ENCODE measurements at places on chromosomes 5 and 9.
A peak's percentile ranks its signal among the peaks of the same experiment; 100 is the strongest.

DNA sequence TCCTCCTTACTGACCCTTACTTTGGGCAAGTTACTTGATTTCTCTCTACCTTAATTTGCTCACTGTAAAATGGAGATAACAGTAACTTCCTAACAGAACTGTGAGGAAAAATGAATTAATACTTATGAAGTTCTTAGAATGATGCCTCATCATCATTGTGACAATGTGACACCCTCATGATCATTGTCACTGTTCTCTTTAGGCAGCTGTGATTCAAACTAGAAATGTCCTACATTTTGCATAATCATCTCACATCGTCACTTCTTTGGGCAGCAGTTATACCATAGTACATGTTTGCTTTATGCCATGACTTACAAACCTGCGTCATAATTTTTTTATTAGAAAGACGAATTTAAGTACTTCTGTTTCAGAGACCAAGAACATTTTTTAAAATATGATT lies 9.7 kb downstream of the SLC30A5 start:
- H3K27me3 ChIP-seq = no peaks in the 10 kb centered on the region
- no peak overlapping the region for H3K27ac ChIP-seq
- H3K36me3 ChIP-seq = peaks cover 44% of the 10 kb centered on the region
- H3K4me3 ChIP-seq = no peak overlapping the region
- DNase-seq = no peak

- no peaks in the 10 kb centered on the region for H3K27me3 ChIP-seq
- no peak overlapping the region for H3K27ac ChIP-seq
- no peaks in the 10 kb centered on the region for H3K4me1 ChIP-seq
- no peaks in the 10 kb centered on the region for H3K36me3 ChIP-seq
- no peak for DNase-seq
Observed at GRCh38 chr9:95626885-95627558, 110.3 kb upstream of the PTCH1 start.

DNA sequence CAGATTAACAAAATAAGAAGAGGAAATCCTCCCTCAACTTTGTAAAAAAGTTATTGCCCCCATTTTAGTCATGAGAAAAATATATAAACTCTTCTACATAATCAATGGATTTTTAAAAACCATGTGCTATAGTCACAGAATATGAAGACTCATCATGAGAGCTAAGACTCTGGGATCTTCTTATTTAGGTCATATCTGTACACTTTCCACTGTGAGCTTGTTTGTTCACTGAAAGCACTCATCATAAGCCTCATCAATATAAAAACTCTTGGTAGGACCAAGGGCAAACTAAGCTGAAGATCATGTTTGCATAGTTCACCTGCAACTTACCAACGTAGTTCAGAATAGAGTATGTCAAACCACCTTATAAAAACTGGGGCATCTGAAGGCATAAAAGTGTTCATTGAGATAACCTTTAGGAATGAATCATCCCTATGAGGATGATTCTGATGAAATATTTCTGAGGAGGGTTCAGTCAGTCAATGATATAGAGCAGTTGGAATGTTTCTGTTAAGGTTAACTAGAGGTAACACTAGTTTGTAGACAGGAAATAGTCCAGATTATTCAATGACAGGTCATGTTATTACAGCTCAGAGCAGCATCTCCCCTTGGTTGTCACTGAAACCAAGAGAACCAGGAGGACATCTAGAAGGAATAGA lies 289.9 kb upstream of the SMC2 start:
- DNase-seq = no peak
- H3K4me3 ChIP-seq = no peak overlapping the region
- no peak overlapping the region for H3K27ac ChIP-seq
- H3K27me3 ChIP-seq = no peaks in the 10 kb centered on the region
- no peaks in the 10 kb centered on the region for H3K36me3 ChIP-seq

DNA sequence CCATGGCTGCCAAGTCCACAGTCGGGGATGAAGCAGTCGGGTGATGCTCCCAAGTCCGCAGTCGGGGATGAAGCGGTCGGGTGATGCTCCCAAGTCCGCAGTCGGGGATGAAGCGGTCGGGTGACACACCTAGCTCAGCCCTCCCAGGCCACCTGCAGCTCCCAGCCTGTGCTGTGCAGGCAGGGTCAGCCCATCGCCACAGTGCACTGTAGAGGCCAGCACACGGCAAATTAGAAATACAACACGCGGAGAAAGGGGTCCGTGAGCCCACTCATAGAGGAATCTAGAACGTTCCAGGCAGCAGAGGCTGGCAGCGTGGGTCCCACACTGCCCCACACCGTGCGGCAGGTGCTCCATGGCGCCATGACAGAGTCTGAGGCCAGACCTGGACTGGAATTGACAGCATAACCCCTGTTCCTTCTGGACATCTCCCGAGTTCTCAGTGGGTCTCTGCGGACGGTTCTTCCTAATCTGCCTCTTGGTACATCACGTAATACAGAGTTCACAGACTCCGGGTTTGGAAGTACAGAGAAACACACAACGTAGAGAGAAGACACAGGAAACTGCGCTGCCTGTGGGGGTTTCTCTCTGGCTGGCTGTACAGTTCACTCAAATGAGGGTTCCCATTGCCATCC lies 7.7 kb upstream of the EXOC3 start:
- peaks cover 53% of the 10 kb centered on the region for H3K36me3 ChIP-seq
- peak; percentile 71 for DNase-seq
- H3K4me3 ChIP-seq = no peak overlapping the region
- no peak overlapping the region for H3K27ac ChIP-seq
- H3K27me3 ChIP-seq = no peaks in the 10 kb centered on the region

GRCh38 chr9:126507318-126508109 lies 106.2 kb upstream of the LMX1B start:
- no peak overlapping the region for H3K4me3 ChIP-seq
- H3K27me3 ChIP-seq = peaks cover 26% of the 10 kb centered on the region
- H3K36me3 ChIP-seq = no peaks in the 10 kb centered on the region
- no peak overlapping the region for H3K27ac ChIP-seq

GRCh38 chr9:6243746-6244145 lies 28.1 kb downstream of the IL33 start:
- no peaks in the 10 kb centered on the region for H3K36me3 ChIP-seq
- H3K4me1 ChIP-seq = peaks cover 4% of the 10 kb centered on the region
- peak; percentile 36 for DNase-seq
- H3K27me3 ChIP-seq = peaks cover 13% of the 10 kb centered on the region
- no peak overlapping the region for H3K4me3 ChIP-seq

DNA sequence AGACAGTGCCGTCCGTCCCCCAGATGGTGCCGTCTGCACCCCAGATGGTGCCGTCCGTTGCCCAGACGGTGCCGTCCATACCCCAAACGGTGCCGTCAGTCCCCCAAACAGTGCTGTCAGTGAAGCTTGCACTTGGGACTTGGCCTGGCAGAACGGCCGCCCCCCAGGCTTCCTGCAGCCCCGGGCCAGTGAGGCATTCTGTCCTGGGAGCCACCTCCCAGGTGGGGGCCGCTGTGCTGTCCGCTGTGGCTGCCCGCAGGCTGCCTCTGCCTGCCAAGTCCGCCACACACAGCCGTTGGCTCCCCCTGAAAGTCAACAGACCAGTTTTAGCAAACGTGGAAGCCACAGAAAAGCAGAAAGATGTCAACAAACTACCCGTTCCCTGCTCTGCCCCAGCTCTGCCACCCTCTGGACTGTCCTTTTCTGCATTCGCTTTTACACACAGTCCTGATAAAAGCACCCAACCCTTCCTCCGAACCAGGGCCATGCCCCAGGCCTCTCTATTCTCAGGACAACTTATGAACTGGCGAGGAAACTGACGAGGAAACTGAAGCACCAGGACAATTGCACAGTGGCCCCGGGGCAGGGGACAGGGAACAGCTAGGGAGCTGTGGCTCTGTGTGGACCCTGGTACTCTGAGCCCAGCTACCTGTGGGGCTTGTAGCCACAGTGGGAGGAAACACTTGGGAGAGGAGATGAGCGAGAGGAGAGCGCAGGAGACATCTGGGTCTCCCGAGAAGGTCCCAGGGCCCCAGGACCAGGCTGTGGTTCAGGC lies 39.6 kb upstream of the RXRA start:
- H3K36me3 ChIP-seq = no peaks in the 10 kb centered on the region
- H3K4me3 ChIP-seq = no peak overlapping the region
- H3K27me3 ChIP-seq = peaks cover 7% of the 10 kb centered on the region
- no peaks in the 10 kb centered on the region for H3K4me1 ChIP-seq

DNA sequence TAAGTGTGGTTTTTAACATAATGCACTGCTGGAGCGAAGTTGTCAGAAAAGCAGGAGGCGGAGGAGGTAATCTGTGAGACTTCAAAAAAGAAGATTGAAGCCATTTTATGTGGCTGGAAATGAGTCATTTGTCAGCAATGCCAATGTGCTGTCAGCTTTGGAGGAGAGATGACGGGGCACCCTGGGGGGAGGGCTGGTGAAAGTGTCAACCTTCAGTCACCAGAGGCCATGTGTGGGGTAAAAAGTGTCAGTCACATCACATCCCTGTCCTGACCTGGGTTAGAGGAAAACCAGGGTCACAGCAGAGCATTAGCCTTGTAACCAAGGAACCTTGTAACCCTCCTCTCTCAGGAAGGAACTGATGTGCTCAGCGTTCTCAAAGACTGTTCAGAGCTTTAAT lies 59.1 kb downstream of the TLR4 start:
- no peak for DNase-seq
- peak overlapping the region; percentile 42 for H3K27ac ChIP-seq
- H3K36me3 ChIP-seq = no peaks in the 10 kb centered on the region
- no peaks in the 10 kb centered on the region for H3K27me3 ChIP-seq
- H3K4me1 ChIP-seq = peaks cover 15% of the 10 kb centered on the region

DNA sequence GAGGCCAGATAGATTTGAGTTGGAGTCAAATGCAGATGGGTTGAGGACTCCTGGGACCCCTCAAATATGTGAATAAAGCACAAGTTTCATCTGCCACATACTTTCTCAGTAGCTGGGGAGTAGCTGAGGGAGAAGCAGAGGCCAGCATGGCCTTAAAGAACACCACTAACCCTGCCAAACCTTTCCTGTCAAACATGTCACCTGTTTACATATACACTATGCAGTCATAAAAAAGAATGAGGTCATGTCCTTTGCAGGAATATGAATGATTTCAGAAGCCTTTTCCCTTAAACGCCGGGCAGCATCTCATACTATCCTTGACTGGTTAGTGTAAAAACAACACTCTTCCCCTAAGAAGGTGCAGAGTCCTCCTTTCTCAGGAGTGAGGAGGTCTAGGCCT lies 25.2 kb upstream of the HSD17B4 start:
- H3K4me3 ChIP-seq = no peak overlapping the region
- no peaks in the 10 kb centered on the region for H3K36me3 ChIP-seq
- H3K4me1 ChIP-seq = no peaks in the 10 kb centered on the region
- no peak for DNase-seq

DNA sequence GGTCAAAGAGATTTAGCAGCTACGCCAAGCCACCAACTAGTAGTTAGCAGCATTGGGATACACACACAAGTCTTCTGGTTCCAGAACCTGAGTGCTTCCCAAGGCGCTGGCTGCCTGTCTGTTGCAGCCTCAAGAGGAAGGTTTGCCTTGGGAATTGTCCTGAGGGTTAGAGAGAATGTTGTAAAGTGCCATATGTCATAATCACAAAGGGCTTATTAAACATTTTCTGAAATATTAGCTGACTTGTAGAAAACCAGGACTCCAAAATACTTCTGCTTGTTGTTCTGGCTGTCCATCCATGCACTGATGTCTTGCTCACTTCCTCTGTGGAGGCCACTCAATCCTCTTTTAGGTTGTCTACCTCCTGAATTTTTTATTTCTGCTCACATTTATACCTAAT lies 46.3 kb downstream of the SLC36A1 start:
- H3K27ac ChIP-seq = no peak overlapping the region
- H3K27me3 ChIP-seq = no peaks in the 10 kb centered on the region
- H3K36me3 ChIP-seq = peaks cover 19% of the 10 kb centered on the region
- no peaks in the 10 kb centered on the region for H3K4me1 ChIP-seq

DNA sequence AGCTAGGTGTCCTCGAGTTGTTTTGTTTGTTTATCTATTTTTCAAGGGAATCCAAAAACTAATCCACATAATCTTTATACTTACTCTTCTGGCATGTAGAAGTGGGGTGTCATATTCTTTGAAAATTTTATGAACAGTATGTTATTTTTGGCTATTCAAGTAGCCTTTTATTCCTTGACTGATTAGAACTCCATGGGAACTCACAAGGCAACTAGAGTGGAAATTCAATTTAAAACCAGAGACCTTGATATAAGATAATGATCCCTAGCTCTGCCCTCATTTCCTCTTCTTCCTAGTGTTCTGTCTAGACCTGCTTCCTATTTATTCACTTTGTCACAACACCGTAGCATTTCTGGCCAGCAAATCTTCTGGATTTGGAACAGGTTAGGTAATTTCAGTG lies 1123.7 kb upstream of the C9orf72 start:
- H3K4me3 ChIP-seq = no peak overlapping the region
- no peaks in the 10 kb centered on the region for H3K27me3 ChIP-seq
- no peaks in the 10 kb centered on the region for H3K4me1 ChIP-seq
- H3K36me3 ChIP-seq = no peaks in the 10 kb centered on the region

- no peak for DNase-seq
- H3K36me3 ChIP-seq = no peaks in the 10 kb centered on the region
- no peaks in the 10 kb centered on the region for H3K27me3 ChIP-seq
- H3K4me3 ChIP-seq = no peak overlapping the region
Observed at GRCh38 chr9:2477755-2478154, 143.8 kb upstream of the VLDLR start.

DNA sequence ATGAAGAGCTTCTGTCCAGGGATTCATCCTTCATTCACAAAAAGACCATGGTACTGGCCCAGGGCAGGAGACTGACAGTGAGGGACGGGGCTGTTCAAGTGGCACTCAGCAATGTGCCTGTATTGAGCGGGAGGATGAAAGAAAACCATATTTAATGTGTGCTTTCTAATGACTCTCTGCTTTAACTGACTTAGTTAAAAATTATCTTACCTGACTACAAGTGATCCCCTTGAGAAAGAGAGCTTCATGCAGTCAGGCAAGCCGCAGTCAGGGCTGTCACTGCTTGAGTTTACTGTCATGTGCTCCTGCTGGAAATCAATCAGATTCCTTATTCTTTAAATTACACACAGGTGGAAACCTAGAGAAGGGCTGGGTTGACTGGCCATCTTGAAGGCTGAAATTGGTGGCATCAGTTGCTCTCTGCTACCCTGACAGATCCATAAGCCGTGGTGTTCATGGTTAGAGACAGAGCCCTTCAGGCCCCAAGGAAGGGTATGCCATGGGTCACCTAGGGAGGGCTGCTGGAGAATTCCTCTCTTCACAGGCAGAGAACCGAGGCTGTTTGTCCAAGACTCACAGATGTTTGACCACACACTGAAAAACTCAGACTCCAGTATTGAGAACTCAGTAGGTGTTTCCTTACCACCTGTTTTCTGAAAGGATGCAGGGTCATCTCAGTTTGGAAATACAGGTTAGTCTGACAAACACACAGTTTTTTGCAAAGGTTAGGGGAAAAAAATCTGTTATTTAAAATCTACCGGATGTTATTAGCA lies 70.9 kb downstream of the TRIO start:
- H3K27me3 ChIP-seq = no peaks in the 10 kb centered on the region
- peaks cover 69% of the 10 kb centered on the region for H3K4me1 ChIP-seq
- no peaks in the 10 kb centered on the region for H3K36me3 ChIP-seq
- no peak overlapping the region for H3K27ac ChIP-seq

- no peak overlapping the region for H3K4me3 ChIP-seq
- no peaks in the 10 kb centered on the region for H3K27me3 ChIP-seq
- DNase-seq = peak; percentile 35
- no peaks in the 10 kb centered on the region for H3K36me3 ChIP-seq
Observed at GRCh38 chr9:85900504-85901201, 40.3 kb upstream of the NAA35 start.

- no peak for DNase-seq
- H3K27me3 ChIP-seq = no peaks in the 10 kb centered on the region
- H3K27ac ChIP-seq = no peak overlapping the region
- peaks cover 14% of the 10 kb centered on the region for H3K4me1 ChIP-seq
Observed at GRCh38 chr5:43309637-43310036, 3.6 kb downstream of the HMGCS1 start.
